Aorta (tissue), 5 donors: ENCODE measurements at places on chromosomes 12 and 14. TPM values are rescaled to one million over a fixed set of nuclear protein-coding genes. Genes with fewer than 3 reads are reported as not detected.

The GALNT16 gene
- total RNA-seq, result 7.0 TPM

- DNase-seq, result no peak
Observed at GRCh38 chr12:88684610-88685009, 104.3 kb upstream of the KITLG start.

GRCh38 chr14:100739306-100739705, 12.6 kb downstream of the DLK1 start:
- no peak for DNase-seq

The B4GALNT3 gene
- 29.9 TPM for total RNA-seq

- DNase-seq, result no peak
Observed at GRCh38 chr12:104575442-104576186, 118.9 kb downstream of the CHST11 start.

The GPRC5D gene
- not detected for total RNA-seq
